Activated CD4-positive, alpha-beta T cell treated with anti-CD3 and anti-CD28 coated beads, Interleukin-2, amount 50 U/mL, for 24 hours (primary cell): ENCODE measurements at places on chromosomes 2 and 18.

GRCh38 chr2:239506101-239506857 is 105.5 kb upstream of the HDAC4 start:
- DNase-seq: no peak

- no peak for DNase-seq
These were observed 56.2 kb upstream of the RMDN2 start for GRCh38 chr2:37868866-37869265.

DNA sequence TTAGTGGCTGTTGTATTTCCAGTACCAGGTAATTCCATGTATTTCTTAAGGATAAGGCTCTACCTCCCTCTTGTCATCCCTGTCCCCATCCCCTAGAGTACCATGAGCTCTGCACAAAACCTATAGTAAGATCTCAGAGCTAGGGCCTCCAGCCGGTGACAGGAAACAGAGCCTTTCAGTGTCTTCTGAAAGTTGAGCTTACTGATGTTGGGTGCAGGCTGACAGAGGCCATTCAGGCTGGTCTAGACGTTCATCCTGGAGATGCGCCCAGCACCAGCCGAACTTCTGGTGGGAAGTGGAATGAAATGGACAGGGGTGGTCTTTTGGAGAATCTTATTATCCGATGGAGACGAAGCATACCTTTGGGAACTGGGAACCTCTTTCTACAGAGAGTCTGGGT is 16.7 kb upstream of the LYPD6B start:
- DNase-seq: no peak

DNA sequence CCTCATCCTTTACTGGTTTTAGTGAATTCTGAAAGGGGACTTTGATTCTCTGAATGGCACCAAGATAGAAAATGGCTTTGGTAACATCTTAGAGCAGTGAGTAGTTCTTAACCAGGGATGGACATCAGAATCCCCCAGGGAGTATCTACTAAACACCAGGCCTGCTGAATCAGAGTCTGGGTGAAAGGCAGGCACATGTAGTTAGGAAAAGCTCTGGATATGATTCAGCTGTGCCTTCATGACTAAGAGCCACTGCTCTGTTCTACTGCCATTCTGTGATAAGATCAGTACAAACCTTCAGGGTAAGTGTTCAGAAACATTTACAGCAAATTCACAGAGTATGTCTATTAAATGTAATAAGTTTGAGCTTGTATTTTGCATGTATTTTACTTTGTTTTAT is 46.2 kb upstream of the B3GNT2 start:
- no peak for DNase-seq

DNA sequence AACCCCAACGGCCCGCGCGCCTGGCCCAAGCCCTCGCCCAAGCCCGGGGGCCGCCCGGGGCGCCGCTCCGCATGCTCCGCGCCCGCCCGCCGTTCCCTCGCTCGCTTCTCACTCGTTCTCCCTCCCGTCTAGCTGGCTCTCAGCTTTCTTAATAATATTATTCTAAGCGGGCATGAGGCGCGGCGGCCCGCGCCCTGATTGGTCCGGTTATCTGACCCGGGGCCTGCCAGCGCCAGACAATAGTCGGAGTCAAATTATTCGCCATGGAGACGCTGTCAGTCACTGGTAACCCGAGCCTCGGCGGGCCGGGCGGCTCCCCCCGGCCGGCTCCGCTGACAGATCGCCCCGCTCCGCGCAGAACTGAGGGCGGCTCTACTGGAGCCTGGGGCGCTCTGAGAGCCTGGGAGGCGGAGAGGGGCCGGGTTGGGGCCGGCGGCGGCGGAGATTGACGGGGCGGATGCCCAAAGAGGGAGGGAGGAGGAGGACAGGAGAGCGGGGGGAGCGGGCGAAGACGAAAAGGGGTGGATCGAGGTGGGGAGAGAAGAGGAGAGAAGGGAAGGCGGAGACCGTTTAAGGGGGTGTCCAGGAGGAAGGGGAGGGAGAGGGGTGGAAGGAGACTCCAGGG is at the start of gene SIX2:
Gene SIX2 (minus strand): TSS at position 150 of the 625 bp plus-strand sequence. CDS start 342 bp downstream, outside the sequence.
- DNase-seq: no peak

- DNase-seq: no peak
These were observed 50.4 kb upstream of the PPM1B start for GRCh38 chr2:44118257-44118656.

DNA sequence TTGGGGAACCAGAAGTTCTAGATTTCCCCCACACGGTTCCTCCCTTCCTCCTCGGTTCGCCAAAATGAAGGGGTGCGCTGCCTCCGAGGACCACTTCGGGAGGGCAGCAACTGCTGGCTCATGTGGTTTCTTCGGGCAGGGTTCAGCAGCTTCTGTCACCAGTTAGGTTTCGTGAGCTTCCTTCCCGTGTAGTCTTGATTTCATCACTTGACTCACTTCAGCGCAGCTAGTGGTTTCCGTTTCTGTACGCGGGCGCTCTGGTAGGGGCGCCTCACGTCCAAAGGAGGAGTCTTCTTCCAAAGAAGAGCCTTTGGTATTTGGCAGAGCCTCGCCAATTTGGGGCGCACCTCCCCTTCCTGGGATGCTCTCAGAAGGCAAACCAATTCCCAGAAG is 485 bp upstream of the GALNT3 start:
- DNase-seq: peak; percentile 39

GRCh38 chr2:222799262-222799918 is 61.4 kb upstream of the ACSL3 start:
- DNase-seq: no peak

GRCh38 chr2:201639205-201639604 is 4.1 kb downstream of the TMEM237 start:
- DNase-seq: no peak

DNA sequence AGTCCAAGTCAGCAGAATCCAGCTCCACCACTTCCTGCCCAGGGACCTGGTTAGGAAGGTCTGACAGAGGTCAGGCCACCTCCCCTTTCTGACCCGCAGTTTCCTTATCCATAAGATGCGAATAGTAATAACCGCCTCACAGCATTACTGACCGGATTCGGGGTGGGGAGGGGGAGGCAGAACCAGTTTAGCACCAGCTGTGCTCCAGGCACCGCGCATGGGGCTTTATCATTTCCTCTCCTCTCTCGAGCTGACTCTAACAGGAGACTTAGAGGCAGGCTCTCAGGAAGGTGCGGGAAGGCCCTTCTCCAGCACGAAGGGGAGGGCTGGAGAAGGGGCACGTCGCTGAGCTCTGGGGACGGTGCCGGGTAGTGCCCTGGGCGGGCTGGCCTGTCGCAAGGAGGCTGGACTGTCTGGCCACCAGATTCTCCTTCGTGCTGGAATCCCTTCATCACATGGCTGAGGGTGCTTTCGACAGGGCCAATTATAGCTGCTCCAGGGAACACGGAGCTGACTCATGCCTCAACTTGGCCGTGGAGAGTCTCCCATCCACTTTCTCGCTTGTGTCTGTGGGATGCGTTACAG is 5.7 kb downstream of the EHD3 start:
- DNase-seq: no peak

GRCh38 chr18:69717586-69717985 is 230.1 kb downstream of the CD226 start:
- no peak for DNase-seq
